ENCODE measurements at places on chromosomes 6 and 20. TPM values are rescaled to one million over a fixed set of nuclear protein-coding genes. Genes with fewer than 3 reads are reported as not detected.

MAPK13 gene
- 12.3 TPM for total RNA-seq

FGD2 gene
- total RNA-seq, result 0.14 TPM

ELOVL2 gene
- total RNA-seq, result 1.7 TPM

MBOAT1 gene
- 20.9 TPM for total RNA-seq

HLA-DRA gene
- total RNA-seq, result 4.4 TPM

HLA-G gene
- 1.5 TPM for total RNA-seq

CAGE1 gene
- total RNA-seq, result 0.07 TPM

PARD6B gene
- 29.2 TPM for total RNA-seq

ZC3H12D gene
- 0.07 TPM for total RNA-seq

BACH2 gene
- 3.3 TPM for total RNA-seq

UNC93A gene
- total RNA-seq, result not detected

KCNB1 gene
- total RNA-seq, result 0.50 TPM

BFSP1 gene
- 5.0 TPM for total RNA-seq

CDSN gene
- not detected for total RNA-seq

EYA4 gene
- 0.21 TPM for total RNA-seq

ACTL10 gene
- total RNA-seq, result 1.9 TPM

ATP9A gene
- total RNA-seq, result 5.9 TPM

GABRR2 gene
- total RNA-seq, result 0.39 TPM

ZNF334 gene
- 15.2 TPM for total RNA-seq

MYCT1 gene
- 1.6 TPM for total RNA-seq

Data from GM23338 (cell line).